ENCODE measurements at places on chromosomes 12 and 14.

- no peak for DNase-seq
These were observed 55.0 kb downstream of the PAX9 start for GRCh38 chr14:36716614-36717184.

DNA sequence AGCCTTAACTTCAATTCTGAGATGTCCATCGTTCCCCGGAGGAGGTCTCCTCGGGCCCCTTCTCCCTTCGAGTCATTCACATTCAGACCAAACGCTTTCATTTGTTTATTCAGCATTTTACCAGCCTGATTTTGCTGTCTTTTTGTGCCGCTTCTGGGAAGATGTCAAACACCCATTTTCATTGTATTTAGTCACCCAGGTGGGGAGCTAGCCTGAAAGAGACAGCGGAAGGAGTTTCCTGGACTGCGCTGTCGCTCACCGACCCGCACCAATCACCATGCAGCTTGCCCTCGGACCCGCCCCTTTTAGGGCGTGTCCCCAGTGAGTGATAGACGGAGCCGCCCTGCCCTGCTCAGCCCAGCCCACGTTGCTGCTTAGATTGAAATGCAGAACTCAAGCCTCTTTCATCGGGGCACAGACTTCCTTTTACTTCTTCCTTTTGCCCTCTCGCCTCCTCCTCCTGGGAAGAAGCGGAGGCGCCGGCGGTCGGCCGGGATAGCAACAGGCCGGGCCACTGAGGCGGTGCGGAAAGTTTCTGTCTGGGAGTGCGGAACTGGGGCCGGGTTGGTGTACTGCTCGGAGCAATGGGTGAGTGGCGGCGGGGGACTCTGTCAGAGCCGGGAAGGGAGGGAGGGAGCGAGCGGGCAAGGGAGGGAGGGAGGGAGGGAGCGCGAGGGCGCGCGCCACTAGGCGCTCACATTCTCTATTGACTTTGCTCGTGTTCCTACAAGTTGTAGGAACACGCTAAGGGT lies at the start of gene PAX9:
Gene PAX9 (plus strand): TSS at position 355 of the 752 bp plus-strand sequence. CDS start 230 bp downstream, at position 585.
- peak; percentile 89 for DNase-seq

DNA sequence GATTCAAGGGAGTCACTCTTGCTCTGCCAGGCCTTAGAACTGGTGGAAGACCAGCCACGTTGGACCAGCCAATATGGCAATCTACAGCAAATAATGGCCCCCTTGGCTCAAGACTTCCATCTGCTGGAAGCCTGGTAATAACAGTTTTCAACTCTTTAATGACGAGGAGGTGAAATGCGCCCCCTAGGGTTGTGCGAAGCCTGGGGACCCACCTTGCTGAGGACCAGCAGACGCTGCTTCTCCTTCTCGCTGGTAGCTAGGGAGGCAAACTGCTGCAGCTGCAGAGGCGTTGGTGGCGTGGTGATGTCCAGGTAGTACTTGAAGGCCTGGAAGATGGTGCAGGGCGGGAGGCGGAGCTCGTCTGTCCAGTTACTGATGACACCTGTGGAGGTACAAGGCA lies 41.5 kb upstream of the FBXO21 start:
- no peak for DNase-seq

- no peak for DNase-seq
These were observed 962.5 kb downstream of the DIO2 start for GRCh38 chr14:79248771-79249170.

- no peak for DNase-seq
These were observed 279.7 kb upstream of the AMIGO2 start for GRCh38 chr12:47359310-47360092.

- DNase-seq: peak; percentile 42
These were observed 38.6 kb downstream of the MGST1 start for GRCh38 chr12:16385782-16386646.

GRCh38 chr12:45354399-45354798 lies 138.5 kb downstream of the ANO6 start:
- no peak for DNase-seq

GRCh38 chr12:106907411-106907810 lies 48.3 kb upstream of the TMEM263 start:
- no peak for DNase-seq

GRCh38 chr14:55418411-55418810 lies 6.8 kb upstream of the ATG14 start:
- DNase-seq: no peak

DNA sequence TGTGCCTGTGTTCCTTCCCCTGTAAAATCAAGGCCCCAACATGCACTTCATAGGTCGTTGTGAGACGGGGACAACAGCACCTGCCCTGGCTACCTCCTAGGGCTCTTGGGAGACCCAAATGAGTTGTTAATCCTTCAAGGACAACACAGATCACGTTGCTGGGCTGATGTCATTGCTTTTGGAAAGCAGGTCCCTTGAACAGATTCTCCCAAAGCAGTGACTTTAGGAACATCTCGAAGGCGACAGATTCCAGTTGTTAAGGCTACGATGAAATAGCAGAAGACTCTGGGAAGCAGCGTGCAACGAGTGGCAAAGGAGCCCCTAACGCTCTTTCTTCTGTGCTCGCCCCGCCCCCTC lies 26.2 kb upstream of the MAP1LC3B2 start:
- DNase-seq: no peak

DNA sequence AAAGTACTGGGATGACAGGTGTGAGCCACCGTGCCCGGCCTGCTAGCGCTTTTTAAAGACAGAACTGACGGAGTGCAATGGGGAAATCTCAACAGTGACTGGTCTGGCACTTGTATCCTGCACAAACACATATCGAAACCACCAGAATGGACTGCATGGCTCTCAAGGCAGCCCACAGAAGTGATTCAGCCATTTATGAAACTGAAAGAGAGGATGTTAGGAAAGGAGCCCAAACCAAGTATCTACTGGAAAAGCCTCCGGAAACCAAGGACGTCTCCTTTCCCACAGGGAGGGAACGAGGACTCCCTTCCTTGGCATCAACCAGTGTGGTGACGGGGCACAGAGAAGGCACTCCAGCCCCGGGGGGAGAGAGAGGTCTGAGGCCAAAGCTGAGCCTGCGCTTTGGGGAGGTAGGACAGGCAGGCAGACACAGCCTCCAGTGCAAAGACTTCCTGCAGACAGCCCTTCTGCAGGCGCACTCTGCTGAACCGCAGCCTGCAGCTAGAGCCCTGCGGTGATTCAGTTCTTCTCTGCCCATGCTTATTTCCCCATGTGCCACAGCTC lies 16.5 kb downstream of the SLC15A4 start:
- DNase-seq: no peak

DNA sequence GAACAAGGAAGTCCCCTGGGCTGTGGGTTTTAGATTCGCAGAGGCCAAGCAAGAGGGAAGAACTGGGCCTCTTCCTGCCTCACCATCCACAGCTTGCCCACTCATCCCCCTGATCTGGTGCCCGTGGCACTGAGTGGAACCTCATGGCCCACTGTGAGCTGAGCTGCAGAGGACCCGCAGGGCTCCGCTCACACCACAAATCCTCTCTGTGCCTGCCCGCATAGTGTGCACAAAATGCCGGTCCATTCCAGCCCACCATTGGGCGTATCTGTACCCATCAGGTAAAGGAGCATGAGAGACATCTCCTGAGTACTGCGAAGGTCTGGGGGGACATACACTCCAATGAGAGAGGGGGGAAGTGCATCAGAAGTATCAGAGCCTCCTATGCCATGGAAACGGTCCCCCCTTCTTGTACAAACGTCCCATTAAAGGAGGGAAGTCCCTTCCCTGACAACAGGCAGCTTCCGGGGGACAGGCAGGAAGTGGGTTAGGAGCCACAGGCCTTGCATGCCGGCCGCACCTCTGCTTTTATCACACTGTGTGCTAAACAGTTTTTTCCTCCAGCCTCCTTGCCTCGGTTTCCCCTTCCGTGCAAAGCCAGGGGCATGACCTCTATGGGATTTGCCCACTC lies 309.4 kb upstream of the DIO3 start:
- DNase-seq: no peak

DNA sequence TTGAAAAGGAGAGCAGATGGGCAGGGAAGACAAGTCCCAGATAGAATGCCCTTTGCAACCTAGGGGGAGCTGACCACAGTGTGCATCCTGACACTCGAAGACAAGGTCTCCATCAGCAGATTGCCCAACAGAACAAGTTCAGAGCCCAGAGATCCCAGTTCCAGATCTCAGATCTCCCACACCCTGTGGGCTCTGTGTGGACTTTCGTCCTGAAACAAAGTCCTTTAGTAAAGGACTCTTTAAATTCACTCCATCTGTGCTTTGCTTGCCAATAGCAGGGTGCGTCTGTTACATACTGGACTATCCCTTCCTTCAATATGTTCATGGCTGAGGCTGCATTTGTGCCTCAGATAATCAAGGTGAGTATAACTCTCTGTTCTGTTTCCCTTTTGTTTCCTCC lies 8.7 kb upstream of the C1RL start:
- DNase-seq: no peak

GRCh38 chr12:95624589-95624988 lies 73.3 kb upstream of the USP44 start:
- DNase-seq: no peak

- no peak for DNase-seq
These were observed 6.7 kb upstream of the SLC15A4 start for GRCh38 chr12:128830505-128830893.

- DNase-seq: no peak
These were observed 63.5 kb upstream of the MYF6 start for GRCh38 chr12:80643961-80644360.

DNA sequence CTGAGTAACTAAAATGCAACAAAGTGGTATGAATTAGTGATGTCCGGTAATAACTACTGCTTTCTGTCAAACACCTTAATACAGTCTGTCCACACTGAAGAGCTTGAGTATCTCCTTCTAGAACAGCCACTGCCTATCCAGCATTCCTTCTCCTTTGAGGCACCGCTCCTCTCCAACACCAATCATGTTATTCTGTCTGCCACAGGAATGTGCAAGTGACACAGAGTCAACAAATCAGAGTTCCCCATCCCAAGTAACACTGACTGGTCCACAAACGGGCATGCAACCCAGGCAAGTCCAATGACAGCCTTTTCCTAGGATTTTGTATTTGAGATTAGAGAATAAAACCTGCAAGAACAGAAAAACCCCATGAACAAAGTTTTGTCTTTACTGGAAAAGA lies 3.8 kb downstream of the GXYLT1 start:
- DNase-seq: no peak

DNA sequence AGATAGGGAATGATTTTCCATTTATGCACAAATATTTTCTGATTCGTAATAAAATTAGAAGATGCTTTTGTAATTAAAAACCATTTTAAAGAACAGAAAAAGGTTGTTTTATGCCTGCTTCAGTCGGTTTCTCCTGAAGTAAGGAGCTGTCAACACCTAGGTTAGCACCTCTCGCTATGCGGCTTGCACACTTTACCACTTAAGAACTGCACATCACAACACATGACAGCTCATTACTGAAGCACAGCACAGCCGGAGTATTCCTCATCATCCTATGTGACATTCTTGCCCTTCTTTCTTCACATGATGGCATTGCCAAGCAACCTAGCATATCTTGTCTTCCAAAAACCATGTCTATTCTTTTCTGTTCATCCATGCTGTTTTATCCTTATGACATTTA lies 5.4 kb upstream of the WIF1 start:
- DNase-seq: no peak

DNA sequence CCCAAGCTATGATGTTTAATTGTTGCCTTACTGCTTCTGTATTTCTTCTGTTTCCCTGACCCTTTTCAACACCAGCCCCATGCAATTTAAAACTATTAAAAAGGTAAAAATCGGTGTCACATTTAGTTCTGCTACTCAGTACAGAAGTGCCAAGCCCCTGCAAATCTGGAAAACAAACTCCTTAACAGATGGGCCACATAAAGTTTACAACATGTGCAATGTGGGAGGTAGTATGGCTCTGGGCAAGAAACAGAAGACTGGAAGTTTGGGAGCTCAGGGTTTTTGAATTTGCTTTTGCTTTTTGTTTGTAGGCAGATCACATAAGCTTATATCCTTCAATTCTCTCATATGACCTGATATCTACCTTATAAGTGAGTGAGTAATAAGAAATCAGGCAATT lies 404.0 kb upstream of the ATP2B1 start:
- DNase-seq: no peak

GRCh38 chr14:56751471-56751870 lies 58.8 kb downstream of the OTX2 start:
- DNase-seq: no peak

GRCh38 chr14:60686865-60687264 lies 37.3 kb downstream of the SIX4 start:
- no peak for DNase-seq

DNA sequence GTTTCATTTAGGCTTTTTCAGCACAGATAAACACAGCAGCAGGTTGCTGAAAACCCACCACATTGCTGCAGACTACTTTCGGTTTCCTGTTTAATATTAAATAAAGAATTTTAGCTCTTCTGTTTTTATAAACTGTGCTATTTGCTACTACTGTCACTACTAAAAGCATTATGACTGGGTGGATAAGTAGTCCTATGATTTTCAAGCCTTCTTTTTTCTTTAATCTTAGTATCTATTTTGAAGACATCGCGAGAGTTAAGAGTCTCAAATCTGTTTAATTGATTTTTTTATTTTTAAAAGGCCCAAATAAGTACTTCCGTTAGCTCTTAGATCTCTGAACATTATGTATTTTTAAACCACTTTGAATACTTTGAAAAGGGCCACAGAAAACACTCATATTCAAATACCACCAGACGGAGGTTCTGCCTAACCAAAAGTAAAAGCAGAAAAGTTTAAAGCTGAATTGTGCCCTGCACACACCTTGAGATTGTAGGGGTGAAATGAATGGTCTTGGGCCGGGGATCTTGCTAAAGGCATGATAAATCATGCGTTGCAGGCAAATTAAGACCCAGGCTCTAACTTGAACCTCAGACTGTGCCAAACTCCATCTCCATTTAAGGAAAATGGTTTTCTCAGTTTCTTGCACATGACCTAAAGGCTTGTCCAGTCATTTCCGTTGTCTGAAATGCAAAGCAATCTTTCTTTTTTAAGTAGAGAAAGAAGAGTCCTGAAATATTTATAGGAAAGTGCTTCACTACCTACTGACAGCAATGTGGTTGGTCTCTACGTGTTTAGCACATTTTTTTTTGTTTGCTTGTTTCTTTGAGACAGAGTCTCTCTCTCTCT lies 13.6 kb upstream of the FOXN3 start:
- DNase-seq: no peak

- no peak for DNase-seq
These were observed 250.0 kb downstream of the PHLDA1 start for GRCh38 chr12:75781532-75782046.

DNA sequence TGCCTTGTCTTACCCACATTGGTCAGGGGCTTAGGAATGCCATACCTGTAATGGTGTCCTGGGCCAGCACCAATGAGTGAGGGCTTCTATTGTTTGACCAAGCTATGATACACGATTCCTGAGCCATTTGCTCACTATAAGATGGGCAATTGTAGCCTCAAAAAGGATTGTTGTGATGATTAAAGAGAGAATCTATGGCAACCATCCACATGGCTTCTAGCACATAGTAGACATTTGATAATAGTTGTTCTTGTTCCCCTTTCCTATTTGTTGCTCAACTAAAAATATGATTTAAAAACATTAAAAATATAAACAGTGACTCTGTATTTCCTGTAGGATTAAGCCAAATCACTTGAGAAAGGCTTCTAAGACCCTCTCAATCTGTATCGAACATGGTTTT lies 366.1 kb downstream of the PCNX1 start:
- DNase-seq: no peak

All from NCI-H748 treated with DMSO at 0.1 percent for 48 hours (cell line).